ENCODE measurements at places on chromosomes 4 and X.

GRCh38 chr4:70704931-70705182 is 16.5 kb downstream of the UTP3 start:
- DNase-seq, result no peak

- DNase-seq, result no peak
These were observed 186.2 kb downstream of the LARP7 start for GRCh38 chr4:112823156-112823555.

DNA sequence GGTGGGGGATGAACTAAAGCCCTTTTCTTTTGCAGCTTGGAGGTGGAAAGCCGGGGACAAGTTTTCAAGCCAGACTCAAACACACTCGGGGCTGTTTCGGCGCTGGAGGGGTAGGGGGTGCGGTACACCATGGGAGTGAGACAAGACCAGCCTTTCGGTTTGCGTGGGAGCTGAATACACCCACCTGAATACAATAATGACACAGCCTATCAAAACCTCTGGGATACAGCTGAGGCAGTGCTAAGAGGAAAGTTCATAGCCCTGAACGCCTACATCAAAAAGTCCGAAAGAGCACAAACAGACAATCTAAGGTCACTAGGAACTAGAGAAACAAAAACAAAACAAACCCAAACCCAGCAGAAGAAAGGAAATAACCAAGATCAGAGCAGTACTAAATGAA is 163.3 kb downstream of the ATRX start:
- no peak for DNase-seq

GRCh38 chr4:175412161-175412560 is 399.9 kb downstream of the GPM6A start:
- no peak for DNase-seq

DNA sequence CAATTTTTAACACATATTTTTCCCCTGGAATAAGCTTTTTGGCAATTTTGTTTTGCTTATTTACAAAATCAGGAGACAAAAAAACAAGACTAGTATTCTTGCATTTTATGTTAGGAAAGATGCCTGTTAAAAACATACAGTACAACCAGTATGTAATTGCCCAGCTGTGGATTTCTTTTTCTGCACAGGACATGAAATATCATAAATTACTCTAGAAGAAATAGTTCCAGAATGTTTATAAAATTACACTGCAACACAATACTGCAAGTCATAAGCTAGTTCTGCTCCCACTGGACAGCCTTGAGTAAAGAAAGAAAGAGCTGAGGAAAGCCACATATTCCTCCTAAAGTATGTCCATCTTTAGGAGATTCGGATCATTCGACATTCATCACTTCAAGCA is 133.5 kb downstream of the SCFD2 start:
- no peak for DNase-seq

DNA sequence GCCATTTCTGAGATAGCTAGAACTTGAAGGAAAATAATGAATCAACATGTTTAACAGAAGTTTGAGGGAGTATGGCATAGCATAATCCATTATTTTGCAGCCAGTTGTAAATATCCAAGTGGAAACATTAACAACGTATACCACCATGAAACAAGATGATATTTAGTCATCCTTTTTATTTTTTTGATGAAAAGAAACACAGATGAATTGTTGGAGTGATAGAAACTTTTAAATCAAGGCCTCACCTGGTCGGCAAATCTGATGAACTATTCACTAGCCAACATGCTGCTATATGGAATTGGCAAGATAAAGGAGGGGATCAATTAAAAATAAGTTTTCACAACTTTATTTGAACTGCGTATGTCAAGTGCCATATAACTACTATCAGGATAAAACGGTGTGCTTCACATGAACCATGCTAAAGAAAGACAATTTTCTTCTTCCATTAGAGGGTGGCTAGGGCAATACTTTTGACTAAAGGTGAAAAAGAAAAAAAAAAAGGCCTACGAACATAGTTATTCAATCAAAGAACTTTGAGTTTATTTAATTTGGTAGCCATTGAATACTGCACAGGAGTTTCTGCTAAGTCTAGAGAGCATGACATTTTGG is 510.7 kb downstream of the SPOCK3 start:
- no peak for DNase-seq

GRCh38 chr4:123476089-123476488 is 79.5 kb downstream of the SPRY1 start:
- DNase-seq, result no peak

Data from T47D (cell line).